ENCODE measurements at places on chromosomes 5 and 9.
A peak's percentile ranks its signal among the peaks of the same experiment; 100 is the strongest.

GRCh38 chr9:105079457-105079856 is 151.5 kb upstream of the ABCA1 start:
- DNase-seq = no peak

GRCh38 chr5:143033535-143034250 is 263.5 kb downstream of the ARHGAP26 start:
- DNase-seq = no peak

- DNase-seq = no peak
Measured at GRCh38 chr5:111931655-111932054, 174.7 kb upstream of the NREP start.

DNA sequence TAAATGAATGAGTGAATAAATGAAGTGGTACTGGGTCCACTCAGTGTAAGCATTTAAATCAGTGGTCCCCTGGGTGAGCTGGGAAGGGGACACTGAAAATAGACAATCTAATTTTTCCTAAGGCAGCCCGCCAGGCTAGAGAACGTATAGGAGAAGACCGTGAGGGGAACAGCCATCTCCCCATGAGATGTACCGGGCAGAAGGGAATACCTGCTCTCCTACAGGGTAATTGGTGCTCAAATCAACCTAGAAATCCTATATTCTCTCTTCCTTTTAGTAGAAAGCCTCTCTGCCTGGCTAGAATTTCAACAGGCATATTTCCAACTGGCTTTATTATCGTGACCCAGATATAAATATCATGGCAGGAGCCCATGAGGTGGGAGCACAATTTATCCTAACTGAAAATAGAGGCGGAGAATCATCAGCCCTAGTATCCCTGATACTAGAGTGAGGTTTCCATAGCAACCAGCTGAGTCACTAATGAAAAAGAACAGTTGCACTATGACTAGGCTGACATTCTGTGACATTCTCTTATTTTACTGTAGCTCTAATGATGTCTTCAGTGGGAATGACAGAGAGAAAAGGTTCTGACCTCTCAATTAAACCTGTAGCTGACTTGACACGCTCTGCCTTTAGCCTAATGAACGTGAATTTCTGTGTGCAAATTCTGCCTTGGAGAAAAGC is 96.5 kb upstream of the CAST start:
- peak; percentile 81 for DNase-seq

GRCh38 chr5:171965745-171966144 is 40.7 kb downstream of the FBXW11 start:
- DNase-seq = no peak

DNA sequence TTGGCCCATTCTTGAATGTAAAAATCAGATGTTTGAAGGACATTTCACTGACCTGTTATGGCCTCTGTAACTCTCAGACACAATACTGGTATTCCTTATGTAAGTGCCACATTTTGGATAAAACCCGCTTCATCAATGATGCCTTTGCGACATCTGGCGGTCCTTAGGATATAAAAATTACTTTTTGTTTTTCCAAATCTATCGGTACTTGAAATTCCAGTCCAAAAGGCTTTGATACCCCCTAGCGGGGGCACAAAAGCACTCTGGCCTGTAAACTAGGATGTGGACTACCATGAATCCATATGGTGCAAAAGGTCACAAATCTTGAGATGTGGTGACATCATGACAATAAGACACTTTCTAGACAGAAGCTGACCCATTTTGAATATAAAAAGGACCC is 291.8 kb downstream of the KIAA0825 start:
- no peak for DNase-seq

- DNase-seq = no peak
Measured at GRCh38 chr9:114945616-114946412, 15.4 kb upstream of the TNFSF8 start.

DNA sequence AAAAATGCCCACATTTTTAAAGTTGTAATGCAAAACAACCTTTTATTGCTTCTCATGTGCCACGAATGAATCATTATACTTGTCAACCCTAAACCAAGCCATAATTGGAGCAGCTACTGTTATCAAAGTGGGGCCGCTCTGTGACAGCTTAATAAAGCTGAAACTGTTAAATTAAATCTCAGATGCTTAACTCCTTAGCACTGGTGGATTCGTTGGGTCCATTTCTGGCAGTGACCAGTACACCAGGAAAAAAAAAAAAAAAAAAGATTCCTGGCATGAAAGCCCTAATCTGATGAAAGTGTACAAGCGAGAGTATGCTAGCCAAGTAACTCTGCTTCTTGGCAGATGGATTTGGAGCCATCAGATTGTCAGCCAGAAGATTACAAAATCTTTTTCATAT is 164.8 kb downstream of the ZSWIM6 start:
- peak; percentile 77 for DNase-seq

DNA sequence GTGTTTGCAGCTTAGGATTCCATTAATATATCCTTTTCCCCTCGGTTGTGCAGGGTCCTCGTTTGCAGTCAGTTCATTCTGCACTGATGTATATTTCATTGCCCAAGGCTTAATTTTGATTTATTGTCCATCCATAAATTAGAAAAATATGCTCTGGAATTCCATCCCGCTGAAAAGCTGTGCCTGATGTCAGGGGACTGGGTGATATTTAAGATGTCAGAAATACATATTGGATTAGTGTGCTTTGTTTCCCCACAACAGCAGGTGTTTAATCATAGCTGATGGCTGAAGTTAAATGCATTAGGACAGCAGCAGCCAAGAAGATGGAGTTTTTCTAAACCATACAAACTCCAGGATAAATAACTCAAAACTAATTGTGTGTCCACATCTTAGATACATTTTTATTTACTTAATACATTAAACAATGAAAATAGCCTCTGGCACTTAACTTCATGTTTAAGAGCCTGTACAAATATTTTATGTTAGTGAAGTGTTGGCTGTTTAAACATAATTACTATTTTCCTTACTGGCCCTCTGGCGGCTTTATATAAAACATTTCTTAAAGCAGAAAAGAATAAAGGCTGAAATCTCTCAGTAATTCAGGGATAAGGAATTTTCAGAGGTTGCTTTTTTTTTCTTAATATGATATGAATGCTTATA is 170.4 kb upstream of the TBCA start:
- DNase-seq = no peak

- DNase-seq = no peak
Measured at GRCh38 chr5:53019320-53019719, 30.2 kb downstream of the ITGA2 start.

- no peak for DNase-seq
Measured at GRCh38 chr5:149807176-149807575, 77.1 kb downstream of the PPARGC1B start.

GRCh38 chr9:35710818-35711500 is 21.0 kb downstream of the TLN1 start:
- no peak for DNase-seq

- no peak for DNase-seq
Measured at GRCh38 chr9:125878164-125878631, 131.0 kb downstream of the PBX3 start.

GRCh38 chr5:21574438-21574837 is 1278.7 kb downstream of the CDH12 start:
- no peak for DNase-seq

DNA sequence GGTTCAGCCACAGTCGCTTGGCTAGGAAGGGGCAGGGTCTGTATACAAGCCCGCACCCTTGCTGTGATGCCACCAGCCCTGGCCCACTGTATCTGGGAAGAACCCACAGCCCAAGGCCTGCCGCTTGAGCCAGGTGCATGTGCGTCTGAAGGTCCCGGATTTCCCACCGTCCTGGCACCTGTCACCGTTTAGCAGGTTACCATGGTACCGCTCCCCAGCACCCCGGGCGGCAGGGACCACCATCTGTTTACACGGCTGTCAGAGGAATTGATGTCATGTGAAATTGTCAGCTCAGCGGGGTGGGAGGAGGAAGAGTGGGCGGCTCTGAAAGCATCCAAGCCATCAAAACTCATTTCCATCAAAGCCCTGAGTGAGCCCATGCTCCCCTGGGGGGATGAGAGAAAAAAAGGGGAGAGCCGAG is 92.7 kb downstream of the HRH2 start:
- peak; percentile 95 for DNase-seq

DNA sequence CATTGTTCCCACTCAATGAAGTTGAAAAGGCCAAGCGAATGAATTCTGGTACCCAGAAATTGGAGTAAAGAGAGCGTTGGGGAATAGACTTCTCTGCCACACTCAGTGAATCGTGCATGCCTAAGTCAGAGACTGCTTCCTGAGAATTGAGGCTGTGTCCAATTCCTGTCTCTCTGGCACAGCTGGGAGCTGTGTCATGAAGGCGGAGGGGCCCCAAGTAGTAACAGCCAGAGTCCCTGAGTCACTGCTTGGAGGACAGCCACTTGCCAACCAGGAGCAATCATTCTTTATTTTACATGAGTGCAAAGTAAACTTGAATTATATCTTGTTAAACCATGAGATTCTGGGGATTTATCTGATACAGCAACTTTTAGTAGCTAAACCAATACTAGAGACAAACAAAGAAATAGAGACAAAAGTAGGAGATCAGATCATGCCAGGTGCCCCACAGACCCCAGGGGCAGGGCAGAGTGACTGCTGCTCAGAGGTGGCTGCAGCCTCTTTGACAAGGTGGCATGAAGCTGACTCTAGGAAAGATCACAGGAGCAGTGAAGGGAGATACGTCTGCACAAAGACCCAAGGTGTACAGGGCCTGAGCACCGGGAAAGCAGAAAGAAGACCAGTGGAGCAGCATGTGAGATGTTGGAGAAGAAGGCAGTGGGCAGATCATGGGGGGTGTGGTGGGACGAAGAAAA is 246.0 kb downstream of the GADD45G start:
- no peak for DNase-seq

DNA sequence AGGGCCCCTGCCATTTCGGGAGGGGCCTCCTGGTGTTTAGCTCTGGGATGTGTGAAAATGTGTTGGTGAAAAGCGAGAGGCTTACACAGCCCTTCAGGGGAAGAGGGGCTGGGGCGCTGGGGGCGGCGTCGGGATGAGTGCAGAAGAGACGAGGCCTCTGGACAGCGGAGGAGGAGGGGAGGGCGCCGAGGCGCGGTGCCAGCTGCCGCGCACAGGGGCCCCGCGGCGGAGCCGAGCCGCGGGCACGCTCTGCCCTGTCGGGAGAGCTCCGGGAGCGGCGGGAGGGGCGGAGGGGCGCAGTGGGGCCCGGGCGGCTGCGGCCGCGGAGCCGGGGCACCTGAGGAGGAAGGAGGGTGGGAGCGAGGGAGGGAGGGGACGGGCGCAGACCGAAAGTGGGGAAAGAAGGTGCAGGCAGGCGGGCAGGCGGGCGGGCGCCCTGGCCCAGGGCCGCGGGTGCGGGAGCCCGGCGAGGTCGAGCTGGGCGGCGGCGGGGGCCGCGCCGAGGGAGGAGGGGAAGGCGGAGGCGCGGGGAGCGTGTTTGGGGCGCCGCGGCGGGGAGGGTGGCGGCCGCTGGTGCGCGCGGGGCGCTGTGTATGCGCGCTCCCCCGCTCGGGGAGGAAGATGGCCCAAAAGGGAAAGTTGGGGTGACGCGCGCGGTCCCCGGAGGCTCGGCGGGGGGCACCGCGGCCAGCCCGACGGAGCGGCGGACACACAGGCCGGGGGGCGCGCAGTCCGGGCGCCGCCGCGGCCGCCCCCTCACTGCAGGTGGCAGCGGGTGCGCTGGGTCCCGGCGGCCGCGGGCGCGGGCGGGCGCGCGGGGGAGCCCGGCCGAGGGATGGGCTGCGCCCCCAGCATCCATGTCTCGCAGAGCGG is at the start of gene PDE8B:
PDE8B (plus strand) TSS at position 590 of the 873 bp plus-strand sequence; CDS start at position 836, 246 bp downstream.
- DNase-seq = no peak

GRCh38 chr5:91850031-91850430 is 466.9 kb upstream of the ARRDC3 start:
- no peak for DNase-seq

DNA sequence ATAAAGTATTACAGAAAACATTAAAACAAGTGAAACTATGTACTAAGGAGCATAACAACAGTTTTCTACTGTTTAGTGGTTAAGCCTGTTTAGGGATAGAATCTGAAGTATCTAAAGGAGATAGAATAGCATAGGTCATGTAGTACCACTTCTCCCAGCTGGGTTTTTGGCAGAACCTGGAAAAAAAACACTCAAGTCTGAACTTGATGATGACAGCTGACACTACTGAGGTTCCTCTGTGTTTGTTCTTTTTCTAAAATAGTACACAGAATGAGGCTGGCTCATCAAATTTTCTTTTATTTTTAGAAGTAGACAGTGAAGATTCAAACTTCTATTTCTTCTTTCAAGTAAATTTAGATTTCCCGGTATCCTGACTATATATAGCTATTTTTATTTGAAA is 203.8 kb upstream of the ACO1 start:
- DNase-seq = no peak

GRCh38 chr5:117551236-117551635 is 976.6 kb upstream of the SEMA6A start:
- DNase-seq = no peak

All from cerebellar cortex (tissue), 1 donor.